ENCODE measurements at places on chromosomes 2 and 18.

- DNase-seq, result no peak
Measured at GRCh38 chr2:173803449-173803848, 161.7 kb downstream of the SP3 start.

- no peak for DNase-seq
Measured at GRCh38 chr18:78965917-78966792, 13.5 kb upstream of the SALL3 start.

DNA sequence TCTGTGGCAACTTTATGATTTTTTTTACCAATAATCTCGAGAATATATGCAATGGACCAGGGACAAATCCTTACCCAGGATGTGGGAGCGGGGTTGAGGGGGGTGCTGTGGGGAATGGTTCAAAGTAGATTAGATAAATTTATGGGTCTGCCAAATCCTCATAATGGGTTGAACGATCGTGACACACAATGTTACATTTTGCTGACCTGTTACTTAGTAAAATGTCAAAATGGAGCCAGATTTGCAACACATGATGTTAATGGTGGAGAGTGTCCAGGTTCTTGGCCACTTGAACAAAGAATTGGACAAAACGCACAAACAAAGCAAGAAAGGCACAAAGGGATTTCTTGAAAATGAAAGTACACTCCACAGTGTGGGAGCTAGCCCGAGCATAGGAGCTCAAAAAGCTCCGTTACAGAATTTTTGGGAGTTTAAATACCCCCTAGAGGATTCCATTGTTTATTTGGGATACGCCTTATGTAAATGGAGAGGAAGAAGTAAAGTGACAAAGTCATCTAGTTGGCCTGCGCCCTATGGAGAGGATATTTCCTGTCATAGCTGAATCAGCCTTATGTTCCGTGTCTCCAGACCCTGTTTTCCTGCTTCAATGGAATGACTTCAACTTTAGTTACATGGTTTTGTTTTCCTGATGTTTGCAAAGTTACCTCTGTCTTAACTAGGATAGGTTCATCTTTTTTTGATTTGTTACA lies 776.0 kb downstream of the DCC start:
- no peak for DNase-seq

DNA sequence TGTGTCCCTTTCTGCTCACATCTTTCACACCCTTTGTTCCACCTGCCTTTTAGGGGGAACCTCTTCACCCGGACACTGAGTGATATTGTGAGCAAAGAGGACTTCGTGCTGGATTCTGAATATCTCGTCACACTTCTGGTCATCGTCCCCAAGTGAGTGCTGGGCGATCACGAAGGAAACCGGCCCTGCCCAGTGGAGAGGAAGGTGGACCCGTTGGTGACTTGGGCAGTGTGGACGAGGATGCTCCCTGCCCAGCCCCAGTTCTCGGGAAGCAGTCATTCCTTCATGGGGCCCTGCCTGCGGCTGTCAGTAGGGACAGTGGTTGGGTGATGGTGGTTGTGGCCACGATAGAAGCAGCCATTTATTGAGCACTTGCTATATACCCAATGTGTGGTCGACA lies 40.8 kb downstream of the PDIA6 start:
- no peak for DNase-seq

DNA sequence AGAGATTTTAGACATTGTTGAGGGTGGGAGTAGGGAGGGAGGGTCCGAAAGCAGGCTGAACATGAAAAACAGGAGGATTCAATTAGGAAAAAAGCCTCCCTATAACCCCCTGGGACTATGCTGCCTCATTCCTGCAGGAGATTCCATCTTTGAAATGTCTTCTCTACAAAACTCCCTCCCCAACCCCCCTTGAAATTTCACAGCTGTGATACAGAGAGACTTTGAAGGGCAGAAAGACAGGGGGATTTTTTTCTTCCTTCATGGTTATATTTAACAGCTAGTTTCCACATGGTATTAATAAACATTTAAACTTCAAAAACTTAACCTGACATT lies 57.6 kb downstream of the TRIB2 start:
- no peak for DNase-seq

- DNase-seq, result no peak
Measured at GRCh38 chr2:157685572-157685971, 56.9 kb upstream of the ACVR1C start.

All from stimulated activated naive B cell treated with anti-CD40 and anti-IgM and Interleukin-4, amounts not matched to agents 10 μg/mL and 1 μg/mL and 100 μg/mL, for 72 hours (primary cell).